ENCODE measurements at places on chromosomes 13 and 19. TPM values are rescaled to one million over a fixed set of nuclear protein-coding genes. Genes with fewer than 3 reads are reported as not detected.

Gene CRLF1
- total RNA-seq = 3.0 TPM

Gene KANK2
- 167 TPM for total RNA-seq

Gene AMER2
- total RNA-seq = not detected

Gene NANOS3
- not detected for total RNA-seq

Gene CBLC
- total RNA-seq = not detected

Gene LYPD5
- total RNA-seq = 1.2 TPM

Gene CLASRP
- 16.9 TPM for total RNA-seq

Gene POSTN
- 20.1 TPM for total RNA-seq

Gene ZNF221
- 9.8 TPM for total RNA-seq

Gene SPPL2B
- 57.3 TPM for total RNA-seq

Gene MEGF8
- 52.1 TPM for total RNA-seq

Gene BEST2
- total RNA-seq = not detected

Gene DIAPH3
- total RNA-seq = 2.4 TPM

Gene SIGLEC8
- total RNA-seq = not detected

Gene DOCK9
- total RNA-seq = 30.1 TPM

Gene HCN2
- total RNA-seq = 1.2 TPM

Gene PSG3
- total RNA-seq = not detected

Gene PSG11
- not detected for total RNA-seq

Gene BST2
- total RNA-seq = 4.5 TPM

Gene LIM2
- not detected for total RNA-seq

Gene ZNF681
- total RNA-seq = 0.60 TPM

Gene HCST
- total RNA-seq = 1.2 TPM

Gene CPB2
- not detected for total RNA-seq

Gene IGFL1
- total RNA-seq = not detected

Gene SPART
- 196 TPM for total RNA-seq

Gene CERS1
- 2.7 TPM for total RNA-seq

Gene FOXA3
- not detected for total RNA-seq

Gene ZNF763
- total RNA-seq = 2.7 TPM

Gene GFY
- not detected for total RNA-seq

Gene HSPBP1
- 34.8 TPM for total RNA-seq

Gene IGLON5
- total RNA-seq = not detected

Gene TINCR
- total RNA-seq = not detected

Gene TPP2
- total RNA-seq = 76.9 TPM

Gene ZNF730
- total RNA-seq = 2.1 TPM

Gene PSPN
- 1.4 TPM for total RNA-seq

Gene SGCG
- total RNA-seq = 5.2 TPM

Gene STAP2
- 1.2 TPM for total RNA-seq

Measured in smooth muscle cell of the umbilical artery (primary cell).